ENCODE measurements at places on chromosomes 12 and 14.

- no peak for DNase-seq
These were observed 100.6 kb downstream of the NPAS3 start for GRCh38 chr14:33039311-33039710.

DNA sequence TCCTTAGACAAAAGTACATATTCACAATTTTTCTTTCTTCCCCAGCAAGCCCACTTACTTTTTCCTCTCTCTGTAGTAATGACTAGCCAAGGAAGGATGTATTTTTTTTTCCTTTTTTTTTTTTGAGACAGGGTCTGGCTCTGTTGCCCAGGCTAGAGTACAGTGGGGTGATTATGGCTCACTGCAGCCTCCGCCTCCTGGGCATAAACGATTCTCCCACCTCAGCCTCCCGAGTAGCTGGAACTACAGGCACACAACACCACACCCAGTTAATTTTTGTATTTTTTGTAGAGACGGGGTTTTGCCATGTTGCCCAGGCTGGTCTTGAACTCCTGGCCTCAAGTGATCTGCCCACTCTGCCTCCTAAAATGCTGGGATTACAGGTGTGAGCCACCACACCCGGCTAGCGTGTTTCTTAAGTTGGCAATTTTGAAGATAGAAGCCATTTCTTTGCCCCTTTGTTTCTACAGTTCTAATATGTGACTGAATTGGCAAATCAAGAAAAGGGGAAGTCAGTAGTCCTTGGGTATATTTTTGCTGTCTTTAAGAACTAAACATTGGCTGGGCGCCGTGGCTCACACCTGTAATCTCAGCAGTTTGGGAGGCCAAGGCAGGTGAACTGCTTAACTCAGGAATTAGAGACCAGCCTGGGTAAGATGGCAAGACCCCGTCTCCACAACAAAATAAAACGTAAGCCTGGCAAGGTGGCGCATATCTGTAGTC is 3.2 kb upstream of the NACA start:
- no peak for DNase-seq

DNA sequence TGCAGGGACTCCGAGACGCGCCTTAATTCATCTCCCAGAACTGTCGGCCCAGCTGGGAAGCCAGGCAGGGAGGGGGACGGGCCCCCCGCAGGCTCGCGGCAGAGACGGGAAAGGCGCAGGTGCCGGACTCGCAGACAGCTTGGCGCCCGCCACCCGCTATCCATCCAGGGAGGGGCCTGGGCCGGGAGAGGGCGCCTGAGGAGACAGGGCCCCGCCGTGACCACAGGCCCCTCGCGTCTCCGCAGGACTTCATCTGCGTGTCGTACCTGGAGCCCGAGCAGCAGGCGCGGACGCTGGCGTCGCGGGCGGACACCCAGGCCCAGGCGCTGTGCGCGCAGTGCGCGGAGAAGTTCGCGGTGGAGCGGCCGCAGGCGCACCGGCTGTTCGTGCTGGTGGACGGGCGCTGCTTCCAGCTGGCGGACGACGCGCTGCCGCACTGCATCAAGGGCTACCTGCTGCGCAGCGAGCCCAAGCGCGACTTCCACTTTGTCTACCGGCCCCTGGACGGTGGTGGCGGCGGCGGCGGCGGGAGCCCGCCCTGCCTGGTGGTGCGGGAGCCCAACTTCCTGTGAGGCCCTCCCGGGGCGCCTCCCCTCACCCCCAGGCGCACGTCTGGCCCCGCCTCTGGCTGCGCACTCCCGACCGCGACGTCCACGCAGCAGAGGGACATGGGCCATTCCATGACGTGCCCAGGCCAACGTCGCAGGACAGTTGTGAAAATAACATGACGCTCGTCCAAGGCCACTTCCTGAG is 60.6 kb downstream of the LGMN start:
- peak; percentile 44 for DNase-seq

GRCh38 chr12:112148031-112148513 is 22.7 kb downstream of the TRAFD1 start:
- peak; percentile 48 for DNase-seq

- no peak for DNase-seq
These were observed 21.1 kb downstream of the FKBP3 start for GRCh38 chr14:45112896-45113781.

DNA sequence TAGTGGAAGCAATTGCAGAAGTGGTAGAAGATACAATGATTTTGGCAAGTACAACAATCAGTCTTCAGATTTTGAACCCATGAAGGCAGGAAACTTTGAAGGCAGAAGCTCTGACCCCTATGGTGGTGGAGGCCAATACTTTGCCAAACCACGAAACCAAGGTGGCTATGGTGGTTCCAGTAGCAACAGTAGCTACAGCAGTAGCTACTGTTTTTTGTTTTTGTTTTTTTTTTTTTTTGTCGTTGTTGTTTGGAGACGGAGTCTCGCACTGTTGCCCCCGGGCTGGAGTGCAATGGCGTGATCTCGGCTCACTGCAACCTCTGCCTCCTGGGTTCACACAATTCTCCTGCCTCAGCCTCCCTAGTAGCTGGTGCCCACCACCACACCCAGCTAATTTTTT is 47.4 kb downstream of the IFNG-AS1 start:
- DNase-seq, result no peak

DNA sequence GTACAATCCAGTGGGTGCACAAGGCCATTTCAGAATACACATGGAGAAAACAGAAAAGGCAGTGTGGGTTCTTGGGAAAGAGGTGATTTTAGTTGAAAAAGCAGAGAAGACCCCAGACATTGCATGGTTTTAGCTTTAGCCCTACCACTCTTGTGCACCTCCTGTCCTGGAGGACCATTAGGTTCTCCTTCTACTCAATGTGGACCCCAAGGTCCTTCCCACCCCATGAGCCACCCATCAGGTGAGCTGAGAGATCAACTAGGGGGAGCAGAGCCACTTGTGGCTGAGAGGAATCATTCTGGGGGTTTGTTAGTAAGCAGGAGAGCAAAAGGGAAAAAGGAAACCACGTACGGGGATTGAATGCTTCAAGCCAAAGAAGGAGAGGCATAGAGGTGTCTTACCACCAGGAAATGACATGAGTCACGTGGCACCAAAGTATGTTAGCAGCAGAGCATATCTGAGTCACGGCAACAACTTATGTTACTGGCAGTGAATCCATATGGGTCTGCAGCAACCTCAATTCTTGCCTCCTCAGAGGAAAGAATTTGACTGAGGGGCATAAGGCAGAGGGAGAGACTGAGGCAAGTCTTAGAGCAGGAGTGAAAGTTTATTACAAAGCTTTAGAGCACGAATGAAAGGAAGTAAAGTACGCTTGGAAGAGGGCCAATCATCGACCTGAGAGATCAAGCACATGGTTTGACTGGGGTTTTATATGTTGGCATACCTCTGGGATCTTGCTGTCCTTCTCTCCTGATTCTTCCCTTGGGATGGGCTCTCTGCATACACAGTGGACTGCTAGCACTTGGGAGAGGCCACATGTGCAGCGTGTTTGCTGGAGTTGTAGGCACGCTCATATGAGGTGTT is 73.9 kb downstream of the HSD17B6 start:
- no peak for DNase-seq
